Natural killer cell (primary cell): ENCODE measurements at places on chromosomes 13 and 19. TPM values are rescaled to one million over a fixed set of nuclear protein-coding genes. Genes with fewer than 3 reads are reported as not detected.
A peak's percentile ranks its signal among the peaks of the same experiment; 100 is the strongest.

- H3K36me3 ChIP-seq: no peaks in the 10 kb centered on the region
- H3K4me3 ChIP-seq: no peak overlapping the region
- no peaks in the 10 kb centered on the region for H3K4me1 ChIP-seq
- DNase-seq: peak; percentile 10
- H3K27me3 ChIP-seq: no peaks in the 10 kb centered on the region
These were observed 2.8 kb downstream of the GRK1 start for GRCh38 chr13:113669755-113670341.

- no peak for DNase-seq
- H3K4me1 ChIP-seq: no peaks in the 10 kb centered on the region
- no peak overlapping the region for H3K4me3 ChIP-seq
- no peak overlapping the region for H3K27ac ChIP-seq
These were observed 19.2 kb downstream of the ATP4B start for GRCh38 chr13:113638806-113639205.

DNA sequence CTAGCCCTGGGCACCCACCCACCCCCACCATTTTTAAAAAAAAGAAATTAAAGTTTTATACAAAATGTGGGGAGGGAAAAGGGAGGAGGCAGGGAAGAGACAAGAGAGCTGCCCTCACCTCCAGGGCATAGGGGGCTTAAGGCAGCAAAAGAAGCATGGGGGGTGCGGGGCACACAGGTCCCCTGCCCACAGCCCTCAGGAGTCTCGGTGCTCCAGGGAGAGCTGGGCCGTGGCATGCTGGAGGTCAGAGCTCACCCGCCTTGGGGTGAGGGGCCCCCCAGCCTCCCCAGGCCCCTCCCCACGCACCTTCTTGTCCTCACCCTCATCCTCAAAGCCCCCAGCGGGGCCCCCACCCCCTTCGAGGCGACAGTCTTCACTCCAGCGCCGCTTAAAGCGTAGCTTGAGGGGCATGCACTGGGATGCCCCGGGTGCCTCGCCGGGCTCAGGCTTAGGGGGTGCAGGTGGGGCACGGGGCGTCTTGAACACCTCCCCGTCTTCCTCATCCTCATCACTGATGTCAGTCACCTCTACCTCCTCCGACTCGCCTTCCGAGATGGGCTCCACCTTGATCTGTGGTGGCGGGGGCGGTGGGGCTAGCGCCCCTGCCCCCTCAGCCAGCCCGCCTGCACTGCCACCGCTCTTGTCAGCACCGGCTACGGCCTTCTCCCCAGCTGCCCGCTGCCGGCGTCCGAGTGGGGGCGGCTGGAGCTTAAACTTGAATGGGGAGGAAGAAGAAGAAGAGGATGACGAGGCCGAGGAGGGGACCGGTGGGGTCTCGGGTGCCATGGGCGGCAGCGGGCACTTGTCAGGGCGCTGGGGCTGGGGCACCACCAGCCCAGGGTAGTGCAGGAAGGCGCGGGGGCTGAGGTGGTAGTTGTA is 6.1 kb upstream of the GSK3A start:
- peaks cover 43% of the 10 kb centered on the region for H3K4me1 ChIP-seq
- H3K27me3 ChIP-seq: no peaks in the 10 kb centered on the region
- DNase-seq: no peak
- H3K36me3 ChIP-seq: peaks cover 5% of the 10 kb centered on the region
- no peak overlapping the region for H3K27ac ChIP-seq

- H3K4me1 ChIP-seq: peaks cover 5% of the 10 kb centered on the region
- no peak overlapping the region for H3K27ac ChIP-seq
- no peak overlapping the region for H3K4me3 ChIP-seq
These were observed 1.5 kb downstream of the ZNF235 start for GRCh38 chr19:44303320-44303719.

Gene FGF21
- total RNA-seq: not detected
